ENCODE measurements at places on chromosomes 1 and 21. TPM values are rescaled to one million over a fixed set of nuclear protein-coding genes. Genes with fewer than 3 reads are reported as not detected.

HAO2 gene
- total RNA-seq: 14.2 TPM

AKR7A3 gene
- total RNA-seq: 1.2 TPM

TRABD2B gene
- 1.00 TPM for total RNA-seq

DNA sequence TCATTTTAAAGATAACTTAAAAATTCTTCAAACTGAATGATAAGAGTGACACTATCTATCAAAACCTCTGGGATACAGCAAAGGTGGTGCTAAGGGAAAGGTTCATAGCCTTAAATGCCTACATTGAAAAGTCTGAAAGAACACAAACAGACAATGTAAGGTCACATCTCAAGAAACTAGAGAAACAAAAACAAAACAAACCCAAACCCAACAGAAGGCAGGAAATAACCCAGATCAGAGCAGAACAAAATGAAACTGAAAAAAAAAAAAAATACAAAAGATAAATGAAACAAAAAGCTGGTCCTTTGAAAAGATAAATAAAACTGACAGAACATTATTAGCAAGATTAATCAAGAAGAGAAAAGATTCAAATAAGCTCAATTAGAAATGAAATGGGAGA lies 6.8 kb downstream of the ODF2L start:
- DNase-seq: no peak

DNA sequence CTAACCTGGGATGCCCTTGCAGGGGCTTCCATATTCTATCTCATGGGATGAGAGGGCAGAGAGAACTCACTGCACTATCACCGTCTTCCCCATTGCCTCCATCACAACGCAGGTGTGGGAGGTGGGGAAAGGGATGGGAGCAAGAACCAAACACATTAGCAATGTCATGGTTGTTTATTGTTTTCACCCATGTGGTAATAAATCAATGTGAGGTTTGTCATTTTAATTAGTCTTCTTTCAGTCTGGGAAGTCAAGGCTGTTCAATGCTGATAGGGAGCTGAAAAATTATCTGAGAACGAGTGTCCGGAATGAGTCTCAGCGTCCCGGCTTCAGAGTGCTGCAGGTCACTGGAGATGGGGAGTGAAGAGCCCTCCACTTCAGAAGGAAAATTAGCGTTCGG lies 268.5 kb downstream of the DUSP10 start:
- DNase-seq: no peak

DNA sequence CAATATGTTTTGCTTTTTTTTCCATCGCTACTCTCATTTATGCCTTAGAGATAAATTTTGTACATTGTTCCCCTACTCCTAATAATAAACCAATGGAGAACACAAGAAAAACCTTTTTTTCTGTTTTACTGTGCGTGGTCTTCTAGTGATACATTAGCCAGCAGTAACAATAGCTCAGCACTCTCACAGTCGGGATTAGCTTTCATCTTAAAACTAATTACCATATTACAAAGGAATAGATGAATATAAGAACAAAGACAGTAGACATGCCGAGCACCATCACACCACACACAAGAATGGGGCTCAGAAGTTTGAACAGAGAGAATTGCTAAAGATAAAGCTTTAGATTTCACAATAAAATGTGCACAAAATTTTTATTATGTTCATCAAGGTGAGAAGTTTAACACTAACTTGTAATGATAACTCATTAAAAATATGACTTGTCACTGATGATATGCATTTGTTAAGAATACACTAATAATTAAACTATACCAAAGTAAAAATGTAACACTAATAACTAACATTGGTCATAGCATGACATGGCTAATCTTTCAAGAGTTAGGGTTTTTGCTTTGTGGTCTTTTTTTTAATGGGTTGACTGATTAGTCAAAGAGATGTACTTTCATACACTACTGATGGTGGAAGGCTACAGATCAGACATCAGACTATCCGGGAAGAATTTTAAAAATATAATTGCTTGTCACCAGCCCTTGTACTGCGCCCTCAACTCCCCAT lies 61.8 kb downstream of the EXTL2 start:
- no peak for DNase-seq

RAB13 gene
- 39.6 TPM for total RNA-seq

CD1D gene
- 3.9 TPM for total RNA-seq

- DNase-seq: no peak
Observed at GRCh38 chr1:209072481-209072880, 511.0 kb upstream of the CAMK1G start.

AADACL4 gene
- total RNA-seq: 0.20 TPM

ATP1A2 gene
- 4.7 TPM for total RNA-seq

DNA sequence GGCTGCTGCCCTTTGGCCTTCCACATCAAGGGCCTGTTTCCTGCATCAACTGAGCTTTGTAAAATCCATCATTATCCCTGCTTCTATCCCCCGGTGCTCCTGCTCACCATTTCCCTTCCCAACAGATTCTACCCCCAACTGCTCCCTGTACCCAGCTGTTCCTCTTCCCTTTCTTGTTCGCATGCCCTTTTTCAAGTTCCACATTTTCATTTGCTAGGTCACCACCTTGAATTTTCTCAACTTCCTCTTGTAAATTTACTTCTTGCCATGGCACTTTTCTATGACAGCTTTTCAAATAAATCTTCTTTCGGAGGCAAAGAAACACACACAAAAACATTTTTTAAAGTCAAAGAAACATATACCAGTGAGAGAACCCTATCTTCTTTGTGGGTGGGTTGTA lies 330.5 kb upstream of the ADGRL2 start:
- DNase-seq: no peak

PIK3R3 gene
- 18.9 TPM for total RNA-seq

AIRE gene
- total RNA-seq: 1.3 TPM

DNA sequence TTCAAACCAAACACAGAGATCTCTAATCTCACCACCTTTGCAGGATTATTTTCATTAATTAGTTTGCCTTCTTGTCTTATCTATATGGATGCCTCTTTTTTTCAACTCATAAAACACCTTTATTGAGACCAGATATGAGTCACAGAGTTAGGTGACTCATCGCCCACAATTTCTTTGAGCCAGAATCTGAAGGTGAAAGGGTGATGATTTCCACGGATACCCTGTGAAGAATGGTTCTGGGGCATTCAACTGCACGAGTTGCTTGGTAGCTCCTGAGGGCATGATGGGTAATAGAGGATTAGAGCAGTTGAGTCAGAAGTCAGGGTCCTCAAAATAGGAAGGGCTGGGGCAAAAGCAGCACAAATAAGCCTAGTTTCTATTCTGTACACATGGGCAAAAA lies 128.2 kb downstream of the TBX19 start:
- DNase-seq: peak; percentile 63

DNA sequence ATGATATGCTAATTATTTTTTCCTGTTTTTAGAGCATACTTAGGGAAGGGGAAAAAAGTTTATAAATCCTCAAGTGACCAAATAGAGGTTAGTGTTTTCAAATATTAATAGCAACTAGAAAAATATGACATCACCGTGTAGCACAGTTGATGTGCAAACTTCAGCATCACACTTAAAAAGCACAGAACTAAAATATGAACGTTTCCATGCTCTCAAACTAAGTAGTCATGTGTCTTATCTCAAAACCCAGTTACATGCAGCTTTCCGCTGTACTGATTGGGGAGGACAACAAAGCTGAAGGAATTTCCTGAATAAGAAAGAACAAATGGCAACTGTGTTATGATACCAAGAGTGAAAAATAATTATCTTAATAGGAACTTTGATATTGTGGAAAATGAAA lies 903.7 kb downstream of the ADGRL2 start:
- no peak for DNase-seq

DNA sequence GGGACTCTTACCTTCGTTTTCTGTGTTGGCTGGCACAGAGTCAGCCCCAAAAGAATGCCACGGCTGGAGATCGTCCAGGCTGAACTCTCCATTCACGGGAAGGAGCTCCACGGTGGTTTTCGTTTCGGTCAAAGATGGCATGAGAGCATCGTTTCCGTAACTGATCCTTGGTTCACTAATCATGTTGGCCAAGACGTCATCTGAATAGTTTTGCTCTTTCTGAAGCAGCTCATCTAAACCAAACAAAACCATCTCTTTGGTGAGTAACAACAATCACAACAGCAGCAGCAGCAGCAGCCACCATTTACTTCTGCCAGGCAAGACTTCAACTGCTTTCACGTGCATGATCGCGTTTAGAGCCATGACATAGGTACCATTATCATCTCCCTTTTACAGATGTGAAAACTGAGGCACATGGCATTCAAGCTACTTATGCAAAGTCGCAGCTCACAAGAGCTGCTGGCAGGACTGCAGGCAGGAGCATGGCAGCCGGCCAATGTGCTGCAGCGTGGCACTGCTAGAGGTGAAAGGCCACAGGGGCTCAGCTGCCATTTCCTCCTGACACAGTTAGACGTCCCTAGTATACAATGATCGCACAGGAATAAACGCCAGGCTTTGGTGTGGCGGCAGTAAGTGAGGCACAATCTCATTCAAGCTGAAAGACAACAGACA lies 177.1 kb downstream of the GABPA start:
- DNase-seq: no peak

DNA sequence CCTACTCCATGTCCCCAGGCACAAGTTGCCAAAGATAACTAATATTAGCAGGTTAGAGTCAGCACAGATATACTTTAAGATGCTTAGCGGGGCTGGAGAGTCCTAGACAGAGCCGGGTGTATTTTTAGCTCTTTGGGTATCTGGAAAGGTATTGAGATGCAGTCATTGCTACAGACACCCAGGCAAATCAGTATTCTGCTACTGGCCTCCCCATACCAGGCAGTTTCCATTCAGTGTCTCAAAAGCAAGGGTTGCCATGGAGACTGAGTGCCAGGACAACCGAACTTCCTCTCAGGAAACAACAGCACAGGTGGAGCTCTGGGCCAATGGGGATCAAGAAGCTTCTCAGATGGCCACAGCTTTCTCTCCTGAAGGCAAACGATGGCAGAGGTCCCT lies 45.3 kb downstream of the KCNC4 start:
- DNase-seq: no peak

DNA sequence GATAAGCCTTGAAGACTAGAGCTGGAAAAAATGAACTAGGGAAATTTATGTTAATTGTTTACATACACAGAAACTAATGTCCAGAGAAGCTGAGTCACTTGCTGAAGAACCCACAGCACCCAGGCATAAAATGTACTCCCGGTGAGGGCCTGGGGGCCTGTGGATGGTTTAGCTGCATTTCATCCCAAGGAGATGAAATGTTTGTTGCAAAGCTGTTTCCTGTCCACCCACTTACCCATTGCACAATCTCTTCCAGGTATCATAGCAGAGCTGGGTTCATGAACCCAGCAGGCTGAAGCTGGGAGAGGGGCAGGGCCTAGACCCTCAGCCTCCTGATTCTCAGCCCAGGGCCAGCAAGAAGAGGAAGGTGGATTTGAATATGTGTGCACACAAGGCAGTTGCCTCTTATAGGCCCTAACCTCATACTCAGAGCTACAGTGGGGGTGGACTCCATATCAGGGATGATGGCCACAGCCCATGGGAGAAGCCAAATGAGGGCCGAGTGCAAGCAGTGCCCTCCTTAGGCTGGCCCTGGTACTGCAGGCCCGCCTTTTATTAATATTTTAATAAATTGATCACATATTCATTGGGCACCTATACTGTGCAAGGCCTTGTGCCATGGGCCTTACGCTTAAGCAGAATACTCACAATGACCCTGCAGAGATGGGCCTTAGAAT lies 110.8 kb downstream of the LACTBL1 start:
- peak; percentile 67 for DNase-seq

LAX1 gene
- not detected for total RNA-seq

GRCh38 chr1:55213885-55214211 lies 1.3 kb downstream of the USP24 start:
- DNase-seq: peak; percentile 7

- DNase-seq: no peak
Observed at GRCh38 chr1:168614235-168614634, 37.8 kb downstream of the XCL1 start.

CYP4X1 gene
- 1.7 TPM for total RNA-seq

TMEM269 gene
- 0.32 TPM for total RNA-seq

- no peak for DNase-seq
Observed at GRCh38 chr1:244234009-244234643, 183.0 kb downstream of the ZBTB18 start.

GRCh38 chr1:172940174-172940855 lies 110.4 kb downstream of the TNFSF18 start:
- no peak for DNase-seq

GRCh38 chr21:31205412-31205811 lies 138.6 kb downstream of the TIAM1 start:
- DNase-seq: no peak

GRCh38 chr1:203264052-203264501 lies 34.6 kb upstream of the CHIT1 start:
- no peak for DNase-seq

DNA sequence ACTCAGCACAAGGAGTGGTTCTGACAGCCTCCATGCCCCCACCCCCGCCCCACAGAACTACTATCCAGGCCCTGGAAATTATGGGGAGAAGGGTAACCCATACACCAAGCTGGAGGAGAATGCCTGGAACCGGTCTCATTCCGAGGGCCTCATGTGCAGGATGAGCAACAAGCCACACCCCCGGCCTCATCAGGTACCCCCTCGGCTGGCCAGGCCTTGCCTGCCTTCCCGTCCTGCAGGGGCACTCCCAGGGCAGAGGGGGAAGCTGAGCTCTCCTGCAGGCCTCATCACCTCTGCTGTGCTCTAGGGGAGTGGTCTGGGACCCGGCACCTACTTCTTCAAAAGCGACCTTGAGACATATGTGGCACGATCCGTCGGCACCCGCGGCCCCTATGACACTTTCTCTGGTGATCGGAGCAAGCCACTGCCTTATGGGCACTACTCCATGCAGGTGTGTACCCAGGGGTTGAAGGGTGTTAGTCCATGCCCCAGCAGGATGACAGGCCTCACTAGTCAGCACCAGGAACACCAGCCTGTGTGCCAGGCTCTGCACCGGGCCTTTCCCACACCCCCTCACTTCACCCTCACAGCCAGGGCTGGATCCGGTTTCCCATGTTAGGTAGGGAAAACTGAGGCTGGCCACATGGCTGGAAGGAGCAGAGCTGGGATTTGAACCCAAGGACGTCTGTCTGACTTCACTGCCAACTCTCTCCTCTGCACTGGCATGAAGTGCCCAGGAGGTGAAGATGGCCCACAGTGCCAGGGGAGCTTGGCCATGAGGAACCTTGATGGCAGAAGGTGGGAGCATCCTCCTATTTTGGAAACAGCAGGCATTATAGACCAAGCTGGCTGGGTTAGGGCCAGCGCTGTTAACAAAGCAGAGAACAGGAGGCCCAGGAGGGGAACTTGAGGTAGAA lies 10.9 kb upstream of the TTC22 start:
- DNase-seq: no peak

GRCh38 chr1:42260376-42261070 lies 74.5 kb downstream of the FOXJ3 start:
- no peak for DNase-seq

- no peak for DNase-seq
Observed at GRCh38 chr1:246093230-246093629, 413.8 kb downstream of the SMYD3 start.

DNA sequence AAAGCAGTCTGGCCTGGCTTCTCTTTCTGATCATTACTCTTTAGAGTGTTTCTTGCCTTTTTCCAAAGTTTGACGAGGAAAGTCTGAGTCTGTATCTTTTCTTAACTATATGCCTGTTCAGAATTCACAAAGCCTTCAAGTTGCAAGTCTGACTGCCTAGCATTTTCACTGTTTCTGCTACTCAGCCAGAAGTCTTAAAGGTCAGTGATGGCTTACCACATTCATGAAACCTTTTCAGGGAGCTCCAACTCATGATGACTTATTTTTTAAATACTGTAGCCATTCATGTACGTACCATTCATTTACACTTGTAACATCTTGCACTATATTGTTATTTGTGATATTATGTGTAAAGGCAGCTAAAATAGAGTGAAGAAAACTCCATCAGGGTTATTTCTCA lies 58.2 kb downstream of the TNFSF4 start:
- DNase-seq: no peak
